HS-27A (cell line): ENCODE measurements at places on chromosomes 13 and 19.

- DNase-seq = no peak
Observed at GRCh38 chr13:38180126-38180525, 169.5 kb upstream of the UFM1 start.

DNA sequence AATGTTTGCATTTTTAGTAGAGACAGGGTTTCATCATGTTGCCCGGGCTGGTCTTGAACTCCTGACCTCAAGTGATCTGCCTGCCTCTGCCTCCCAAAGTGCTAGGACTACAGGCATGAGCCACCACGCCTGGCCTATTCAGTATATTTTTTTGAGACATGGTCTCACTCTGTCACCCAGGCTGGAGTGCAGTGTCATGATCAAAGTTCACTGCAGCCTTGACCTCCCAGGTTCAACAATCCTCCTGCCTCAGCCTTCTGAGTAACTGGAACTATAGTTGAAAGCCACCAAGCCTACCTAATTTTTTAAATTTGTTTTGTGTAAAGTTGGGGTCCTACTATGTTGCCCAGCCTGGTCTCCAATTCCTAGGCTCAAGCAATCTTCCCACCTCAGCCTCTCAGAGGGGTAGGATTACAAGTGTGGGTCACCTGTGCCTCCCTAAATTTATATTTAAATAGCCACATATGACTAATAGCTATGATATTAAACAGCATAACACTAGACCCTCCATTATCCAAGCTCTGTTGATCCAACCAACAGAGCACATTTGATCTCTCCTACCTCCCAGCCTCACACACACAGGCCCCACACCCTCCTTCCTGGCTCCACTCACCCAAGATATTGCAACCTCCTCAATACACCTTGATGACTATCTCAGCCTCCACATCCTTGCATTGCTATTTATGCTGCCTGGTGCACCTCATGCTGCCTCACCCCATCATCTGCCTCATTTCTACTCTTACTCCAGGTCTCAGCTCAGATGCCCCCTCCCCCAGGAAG, 2.1 kb upstream of the CEACAM19 start:
- DNase-seq = no peak

DNA sequence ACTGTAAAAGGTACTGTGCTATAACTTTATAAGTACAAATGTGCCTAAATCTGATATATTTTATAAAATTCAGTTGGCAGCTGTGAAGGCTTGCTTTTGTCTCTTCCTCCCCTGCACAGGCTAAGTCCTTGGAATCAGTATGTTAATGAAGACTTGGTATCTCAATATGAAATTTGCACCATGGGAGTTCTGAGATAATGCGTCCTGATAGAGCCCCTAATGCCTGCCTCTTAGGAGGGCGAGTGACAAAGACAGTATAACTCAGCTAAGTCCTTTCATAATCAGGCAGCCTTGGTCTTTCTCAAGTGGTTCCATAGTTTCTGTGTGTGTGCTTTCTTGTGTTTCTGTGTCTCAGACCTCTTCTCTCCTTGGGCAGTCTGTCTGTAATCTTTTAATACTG, 14.7 kb downstream of the LRCH1 start:
- no peak for DNase-seq

DNA sequence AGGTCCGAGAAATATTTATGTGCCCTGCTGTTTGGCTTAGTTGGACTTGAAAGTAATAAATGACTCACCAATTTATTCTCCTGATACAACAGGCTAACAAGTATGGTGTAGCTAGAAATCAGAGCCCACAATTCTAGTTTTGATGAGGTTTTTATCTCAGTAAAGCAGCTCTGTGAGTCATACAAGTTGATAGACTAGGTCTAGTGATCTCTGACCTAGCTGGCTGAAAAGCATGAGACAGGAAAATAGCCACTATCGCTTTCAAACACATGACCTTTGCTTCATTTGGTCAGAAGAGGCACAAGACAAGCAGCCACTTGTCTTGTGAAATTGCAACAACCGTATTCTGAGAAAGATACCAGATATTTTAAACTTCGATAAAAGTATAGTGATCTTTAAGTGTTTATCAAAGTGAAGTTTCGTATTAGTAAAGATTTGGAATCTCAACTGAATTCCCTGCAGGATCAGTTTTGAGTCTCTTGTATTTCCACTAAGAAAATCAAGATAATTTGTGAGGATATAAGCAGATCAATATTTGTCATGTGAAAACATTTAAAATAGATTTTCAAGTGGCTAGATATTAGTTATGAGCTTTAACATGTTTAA, 126.7 kb downstream of the MAB21L1 start:
- no peak for DNase-seq

DNA sequence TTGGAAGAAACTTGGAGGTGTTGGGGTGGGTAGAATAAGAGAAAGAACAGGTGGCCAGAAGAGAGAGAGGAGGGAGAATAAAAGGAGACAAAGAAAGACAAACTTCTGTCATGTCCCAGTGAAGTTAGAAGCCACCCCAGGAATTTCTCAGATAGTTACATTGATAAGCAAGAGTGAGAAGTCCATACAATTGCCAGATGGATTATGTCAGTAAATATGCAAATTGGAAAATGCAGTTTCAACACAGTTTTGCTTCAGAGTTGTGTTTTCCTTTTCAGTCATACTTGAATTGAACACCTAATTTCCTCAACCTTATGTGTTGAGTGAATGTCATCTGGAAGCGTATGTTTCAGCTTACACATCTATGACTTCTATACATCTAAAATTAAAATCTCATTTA, 139.2 kb downstream of the RXFP2 start:
- DNase-seq = no peak

DNA sequence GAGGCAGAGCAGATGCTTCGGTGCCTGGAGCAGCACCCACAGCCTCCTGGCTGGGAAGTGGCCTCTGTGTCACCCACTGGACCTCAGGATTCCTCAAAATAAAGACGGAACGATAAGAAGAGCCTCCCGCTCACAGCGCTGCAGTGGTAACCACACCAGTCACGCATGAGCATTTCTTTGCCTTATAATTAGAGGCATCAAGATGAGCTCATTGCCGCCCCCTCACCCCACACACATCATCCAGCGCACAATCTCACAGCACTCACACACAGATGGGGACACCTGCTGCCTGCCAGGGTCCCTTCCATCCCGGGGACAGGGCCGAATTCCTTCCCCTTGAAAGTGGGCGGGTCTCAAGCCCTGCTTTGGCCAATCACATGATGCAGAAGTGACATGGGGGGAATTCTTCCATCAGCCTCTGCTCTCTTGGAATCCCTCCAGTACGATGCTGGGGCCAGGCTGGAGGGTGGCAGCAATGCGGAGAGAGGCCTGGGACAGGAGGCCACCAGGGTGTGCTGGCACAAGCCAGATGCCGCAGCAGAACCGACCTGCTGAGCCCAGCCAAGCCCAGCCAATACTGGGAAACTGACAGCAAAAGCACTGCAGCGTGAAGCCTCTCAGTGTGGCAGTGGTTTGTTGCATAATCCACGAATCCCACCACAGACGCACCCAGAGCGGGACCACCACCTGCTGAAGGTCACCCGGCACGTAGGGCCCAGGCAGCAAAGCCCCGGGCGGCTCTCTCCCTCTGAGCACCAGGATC, 16.0 kb downstream of the PIP5K1C start:
- DNase-seq = no peak

- DNase-seq = no peak
Observed at GRCh38 chr19:13060964-13061927, 41.4 kb downstream of the LYL1 start.

GRCh38 chr13:28159057-28159456, 20.7 kb downstream of the PAN3 start:
- DNase-seq = no peak
